Stimulated activated CD4-positive, alpha-beta T cell treated with anti-CD3 and anti-CD28 coated beads, Interleukin-12 subunit alpha, Interleukin-12 subunit beta, amount 100 ng/mL, for 24 hours (primary cell): ENCODE measurements at places on chromosomes 6 and 20.

DNA sequence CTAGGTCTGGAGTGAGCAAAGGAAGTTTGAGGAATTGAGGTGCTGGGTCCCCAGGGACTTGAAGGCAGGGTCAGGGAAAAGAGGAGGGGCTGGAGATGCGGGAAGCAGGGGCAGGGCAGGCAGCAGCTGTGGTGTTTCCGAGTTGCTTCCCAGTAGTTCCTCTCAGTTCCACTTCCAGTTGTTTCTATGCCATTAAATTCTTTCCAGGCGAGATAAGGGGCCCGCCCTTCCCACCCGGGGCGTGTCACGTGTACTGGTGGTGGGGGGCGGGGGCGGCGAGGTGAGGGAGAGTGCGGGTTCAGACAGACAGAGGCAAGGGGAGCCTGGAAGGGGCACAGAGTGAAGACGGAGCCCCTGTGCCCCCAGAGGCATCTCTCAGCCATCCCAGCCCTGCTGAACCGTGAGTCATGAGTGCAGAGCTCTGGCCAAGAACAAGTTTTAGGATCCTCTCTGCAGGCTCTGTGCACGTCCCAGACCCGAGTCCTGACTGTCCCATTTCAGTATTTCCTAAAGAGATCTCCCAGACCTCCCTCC is 977 bp downstream of the TNXB start:
- DNase-seq = no peak

GRCh38 chr6:29617782-29618554 is 15.0 kb downstream of the GABBR1 start:
- DNase-seq = no peak

- no peak for DNase-seq
Measured at GRCh38 chr20:16100111-16100510, 473.1 kb downstream of the KIF16B start.

DNA sequence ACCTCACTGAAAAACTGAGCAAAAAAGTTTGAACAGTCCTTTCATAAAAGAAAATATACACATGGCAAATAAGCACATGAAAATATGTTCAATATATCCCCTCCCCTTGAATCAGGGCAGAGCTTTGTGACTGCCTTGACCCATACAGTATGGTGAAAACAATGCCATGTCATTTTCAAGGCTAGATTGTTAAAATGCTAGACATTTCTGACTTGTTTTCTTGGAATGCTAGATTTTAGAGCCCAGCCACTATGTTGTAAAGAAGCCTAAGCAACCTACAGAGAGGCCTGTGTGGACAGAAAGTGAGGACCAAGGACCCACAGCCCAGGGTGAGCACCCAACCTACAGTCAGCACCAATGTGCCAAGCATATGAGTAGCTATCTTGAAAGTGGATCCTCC is 17.1 kb upstream of the ASF1A start:
- DNase-seq = no peak

- DNase-seq = no peak
Measured at GRCh38 chr6:105851113-105851580, 235.0 kb upstream of the PRDM1 start.

DNA sequence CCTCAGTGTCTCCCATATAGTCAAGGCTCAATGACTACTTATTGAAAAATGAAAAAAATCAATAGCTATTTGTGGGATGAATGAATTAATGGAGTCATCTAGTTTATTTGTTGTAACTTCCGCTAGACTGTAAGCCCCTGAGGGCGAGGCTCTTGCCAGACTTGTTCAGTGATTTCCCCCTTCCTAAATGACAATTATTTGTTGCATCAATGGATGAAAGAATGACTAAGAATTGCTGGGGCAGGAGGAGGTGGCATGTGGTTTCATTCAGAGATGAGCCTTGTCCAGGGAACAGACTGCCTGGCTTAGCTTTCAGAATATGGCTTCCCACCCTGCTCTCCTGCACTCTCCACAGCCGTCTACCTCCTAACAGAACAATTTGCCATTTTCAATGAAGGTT is 1.1 kb upstream of the PRELID3B start:
- DNase-seq = no peak
